Right renal cortex interstitium (tissue), 3 donors: ENCODE measurements at places on chromosomes 5 and 9. TPM values are rescaled to one million over a fixed set of nuclear protein-coding genes. Genes with fewer than 3 reads are reported as not detected.

CARTPT gene
- polyA plus RNA-seq: not detected

PCDHGA5 gene
- 2.4 TPM for polyA plus RNA-seq

PCDHGC3 gene
- polyA plus RNA-seq: 103 TPM

GRCh38 chr5:151913425-151913824 is 11.2 kb downstream of the GLRA1 start:
- no peak for DNase-seq

GRCh38 chr5:150139334-150139733 is 16.3 kb downstream of the PDGFRB start:
- no peak for DNase-seq

DNA sequence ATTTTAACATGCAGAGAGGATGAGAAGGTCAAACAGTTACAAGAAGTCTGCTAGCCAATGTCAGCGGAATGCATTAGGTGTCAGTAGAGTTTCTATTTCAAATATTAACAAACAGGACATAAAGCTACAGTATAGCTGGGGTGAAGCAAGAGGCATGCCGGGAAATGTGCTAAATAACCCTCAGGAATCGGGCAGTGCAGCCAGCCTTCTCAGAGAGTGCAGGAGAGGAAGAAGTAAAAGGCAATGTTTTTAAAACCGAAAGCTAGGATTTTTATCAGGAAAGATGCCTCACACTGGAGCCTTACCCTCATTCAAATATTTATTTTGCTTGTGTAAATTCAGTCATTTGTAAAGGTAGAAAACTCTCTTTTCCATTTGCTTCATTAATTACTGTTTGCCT is 59.1 kb upstream of the SH3GL2 start:
- DNase-seq: no peak

DNA sequence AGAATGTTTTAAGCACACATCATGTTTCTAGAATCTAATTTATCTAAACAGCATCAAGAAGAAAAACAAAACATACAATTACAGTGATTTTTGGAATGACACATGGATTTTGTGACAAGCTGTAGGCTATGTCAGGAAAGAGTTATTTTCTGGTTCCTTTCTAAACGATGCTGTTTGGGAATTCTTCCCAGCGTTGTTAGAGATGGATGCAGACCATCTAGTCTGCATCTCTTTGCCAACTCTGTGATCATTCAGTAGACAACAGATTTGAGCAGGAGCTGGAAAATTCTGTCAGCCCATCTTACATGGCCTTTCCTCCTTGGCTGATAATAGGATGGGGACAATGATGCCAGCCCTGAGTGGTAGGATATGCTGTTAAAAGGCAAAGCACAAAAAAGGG is 295.7 kb upstream of the TRPC7 start:
- no peak for DNase-seq

GRCh38 chr9:89397471-89397870 is 79.2 kb downstream of the SECISBP2 start:
- no peak for DNase-seq

GRCh38 chr5:50770441-50770840 is 104.0 kb downstream of the PARP8 start:
- DNase-seq: no peak

DNA sequence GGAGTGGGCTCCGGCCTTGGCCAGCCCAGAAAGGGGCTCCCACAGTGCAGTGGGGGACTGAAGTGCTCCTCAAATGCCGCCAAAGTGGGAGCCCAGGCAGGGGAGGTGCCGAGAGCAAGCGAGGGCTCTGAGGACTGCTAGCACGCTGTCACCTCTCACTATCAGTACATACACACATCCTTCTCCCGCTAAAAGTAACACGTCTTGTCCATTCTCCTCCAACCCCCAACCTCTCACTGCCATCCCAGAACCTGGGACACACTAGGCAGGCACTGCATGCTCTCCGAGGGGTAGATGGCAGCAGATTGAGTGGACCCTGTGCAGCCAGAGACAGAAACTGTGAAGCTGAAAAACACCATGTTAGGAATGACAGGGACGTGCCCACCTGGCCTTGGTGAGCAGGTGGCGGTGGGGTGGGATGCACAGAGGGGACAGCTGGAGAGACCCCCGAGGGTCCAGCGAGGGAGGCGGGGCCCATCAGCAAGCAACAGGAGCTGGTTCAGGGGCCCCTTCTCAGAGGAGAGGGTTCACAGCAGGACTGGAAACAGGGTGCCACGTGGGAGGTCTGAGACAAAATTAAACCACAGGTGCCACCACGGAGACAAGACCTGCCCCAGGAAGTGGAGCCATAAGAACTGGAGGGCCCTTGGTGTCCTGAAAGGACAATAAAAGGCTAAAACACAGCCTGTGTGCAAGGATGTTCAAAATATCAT is 16.9 kb downstream of the SEMA4D start:
- no peak for DNase-seq

DNA sequence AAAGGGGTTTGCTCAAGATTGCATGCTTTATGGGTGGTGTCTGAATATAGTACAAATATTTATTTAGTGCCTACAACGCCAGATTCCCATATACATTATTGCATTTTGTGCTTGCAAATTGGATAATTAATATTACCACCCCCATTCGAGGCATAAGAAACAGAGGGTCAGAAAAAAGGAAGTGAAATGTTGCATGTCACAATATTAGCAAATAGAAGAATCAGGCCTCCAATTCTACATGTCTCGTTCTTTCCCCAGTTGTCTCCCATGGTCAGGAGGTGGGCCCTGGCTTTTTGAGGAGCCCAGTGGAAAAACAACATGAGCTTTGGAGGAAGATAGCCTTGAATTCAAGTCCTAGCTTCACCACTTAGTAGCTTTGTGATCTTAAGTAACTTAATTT is 98.1 kb upstream of the CCDC112 start:
- no peak for DNase-seq
